Type B pancreatic cell (in vitro differentiated cells): ENCODE measurements at places on chromosomes 6 and 20.
A peak's percentile ranks its signal among the peaks of the same experiment; 100 is the strongest.

DNA sequence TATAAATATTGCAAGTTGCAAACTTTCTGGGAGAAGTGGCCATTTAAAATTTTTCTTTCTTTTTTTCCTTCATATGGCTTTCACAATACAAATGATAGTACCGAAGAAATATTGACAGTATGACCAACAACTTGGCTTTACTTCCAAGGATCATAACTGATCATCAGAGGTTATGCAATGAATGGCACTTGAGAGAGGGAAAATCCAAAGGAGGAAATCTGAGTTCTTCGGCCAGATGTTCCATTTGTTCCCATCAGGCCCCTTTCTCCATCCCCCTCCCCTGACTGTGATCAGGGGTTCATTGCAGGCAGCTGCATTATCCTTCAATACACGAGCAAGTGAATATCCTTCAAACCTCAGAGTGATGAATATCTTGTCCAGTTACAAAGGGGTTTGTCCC is 130.0 kb upstream of the UST start:
- no peaks in the 10 kb centered on the region for H3K36me3 ChIP-seq
- H3K4me3 ChIP-seq, result no peak overlapping the region
- H3K27ac ChIP-seq, result no peak overlapping the region
- no peaks in the 10 kb centered on the region for H3K27me3 ChIP-seq

DNA sequence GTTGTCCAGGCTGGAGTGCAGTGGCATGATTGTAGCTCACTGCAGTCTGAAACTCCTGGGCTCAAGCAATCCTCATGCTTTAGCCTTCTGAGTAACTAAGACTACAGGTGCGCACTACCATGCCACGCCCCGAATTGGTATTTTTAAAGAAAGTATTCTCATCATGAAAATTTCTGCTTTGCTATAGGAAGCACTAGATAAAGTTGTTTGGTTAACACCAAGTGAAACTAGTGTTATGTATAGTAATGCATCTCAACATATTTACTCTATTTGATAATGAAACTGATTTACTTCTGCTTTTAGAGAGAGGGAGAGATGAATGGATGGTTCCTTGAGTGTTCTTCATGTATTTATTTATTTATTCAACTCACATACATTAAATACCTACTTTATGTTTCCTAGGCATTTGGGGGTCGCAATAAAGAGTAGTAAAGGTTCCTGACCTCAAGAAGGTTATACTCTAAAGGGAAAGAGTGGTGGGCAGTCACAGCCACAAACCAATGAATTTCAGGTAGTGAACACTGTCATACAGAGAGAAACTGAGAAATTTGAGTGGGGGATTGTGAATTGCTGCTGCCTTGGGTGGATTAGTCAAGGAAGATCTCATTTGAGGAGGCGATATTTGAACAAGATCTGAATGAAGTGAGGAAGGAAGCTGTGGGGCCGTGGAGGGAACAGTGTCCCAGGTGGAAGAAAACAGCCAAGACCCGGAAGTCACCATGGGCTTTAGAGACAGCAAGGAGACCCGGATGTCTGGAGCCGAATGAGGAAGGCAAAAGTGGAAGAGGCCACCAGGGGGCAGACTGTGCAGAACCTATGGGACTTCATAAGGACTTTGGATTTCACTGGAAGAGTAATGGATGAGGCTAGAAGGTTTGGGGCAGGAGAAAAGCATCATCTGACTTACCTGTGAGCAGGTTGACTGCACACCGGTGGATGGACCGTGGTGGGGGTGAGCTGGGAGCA is 185.6 kb downstream of the TSHZ2 start:
- H3K27ac ChIP-seq, result peak overlapping the region; percentile 54
- peak overlapping the region; percentile 16 for H3K4me3 ChIP-seq
- no peak for DNase-seq
- H3K36me3 ChIP-seq, result peaks cover 22% of the 10 kb centered on the region
- H3K27me3 ChIP-seq, result no peaks in the 10 kb centered on the region
- H3K4me1 ChIP-seq, result peaks cover 17% of the 10 kb centered on the region

GRCh38 chr20:48682529-48683363 is 145.1 kb downstream of the PREX1 start:
- peak; percentile 84 for DNase-seq
- H3K4me1 ChIP-seq, result peaks cover 36% of the 10 kb centered on the region
- peak overlapping the region; percentile 63 for H3K4me3 ChIP-seq
- H3K27ac ChIP-seq, result peak overlapping the region; percentile 2
- peaks cover 6% of the 10 kb centered on the region for H3K36me3 ChIP-seq
- H3K27me3 ChIP-seq, result no peaks in the 10 kb centered on the region

- no peaks in the 10 kb centered on the region for H3K4me1 ChIP-seq
- peaks cover 6% of the 10 kb centered on the region for H3K27me3 ChIP-seq
- no peak overlapping the region for H3K4me3 ChIP-seq
- H3K27ac ChIP-seq, result no peak overlapping the region
- no peak for DNase-seq
These were observed 221.9 kb downstream of the ADGRG6 start for GRCh38 chr6:142523515-142524375.

GRCh38 chr20:17533396-17533795 is 2.2 kb upstream of the BFSP1 start:
- no peaks in the 10 kb centered on the region for H3K27me3 ChIP-seq
- peaks cover 24% of the 10 kb centered on the region for H3K4me1 ChIP-seq
- no peak overlapping the region for H3K4me3 ChIP-seq

DNA sequence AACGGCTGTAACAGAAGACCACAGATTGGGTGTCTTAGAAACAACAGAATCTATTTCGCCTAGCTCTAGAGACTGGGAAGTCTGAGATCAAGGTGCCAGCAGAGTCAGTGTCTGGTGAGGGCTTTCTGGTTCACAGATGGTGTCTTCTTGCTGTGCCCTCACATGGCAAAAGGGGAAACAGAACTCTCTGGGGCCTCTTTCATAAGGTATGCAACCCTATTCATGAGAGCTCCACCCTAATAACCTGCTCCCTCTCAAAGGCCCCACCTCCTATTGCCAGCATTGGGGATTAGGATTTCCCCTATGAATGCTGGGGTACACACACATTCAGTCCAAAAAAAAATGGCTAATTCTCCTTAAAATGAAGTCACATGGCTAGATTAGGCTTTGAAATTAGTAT is 10.0 kb downstream of the TXNDC5 start:
- H3K36me3 ChIP-seq, result peaks cover 53% of the 10 kb centered on the region
- H3K4me1 ChIP-seq, result peaks cover 16% of the 10 kb centered on the region
- no peaks in the 10 kb centered on the region for H3K27me3 ChIP-seq
- H3K4me3 ChIP-seq, result no peak overlapping the region

- no peak for DNase-seq
- no peaks in the 10 kb centered on the region for H3K4me1 ChIP-seq
- no peak overlapping the region for H3K27ac ChIP-seq
- H3K36me3 ChIP-seq, result no peaks in the 10 kb centered on the region
These were observed 751.6 kb downstream of the EYS start for GRCh38 chr6:64955435-64955848.

DNA sequence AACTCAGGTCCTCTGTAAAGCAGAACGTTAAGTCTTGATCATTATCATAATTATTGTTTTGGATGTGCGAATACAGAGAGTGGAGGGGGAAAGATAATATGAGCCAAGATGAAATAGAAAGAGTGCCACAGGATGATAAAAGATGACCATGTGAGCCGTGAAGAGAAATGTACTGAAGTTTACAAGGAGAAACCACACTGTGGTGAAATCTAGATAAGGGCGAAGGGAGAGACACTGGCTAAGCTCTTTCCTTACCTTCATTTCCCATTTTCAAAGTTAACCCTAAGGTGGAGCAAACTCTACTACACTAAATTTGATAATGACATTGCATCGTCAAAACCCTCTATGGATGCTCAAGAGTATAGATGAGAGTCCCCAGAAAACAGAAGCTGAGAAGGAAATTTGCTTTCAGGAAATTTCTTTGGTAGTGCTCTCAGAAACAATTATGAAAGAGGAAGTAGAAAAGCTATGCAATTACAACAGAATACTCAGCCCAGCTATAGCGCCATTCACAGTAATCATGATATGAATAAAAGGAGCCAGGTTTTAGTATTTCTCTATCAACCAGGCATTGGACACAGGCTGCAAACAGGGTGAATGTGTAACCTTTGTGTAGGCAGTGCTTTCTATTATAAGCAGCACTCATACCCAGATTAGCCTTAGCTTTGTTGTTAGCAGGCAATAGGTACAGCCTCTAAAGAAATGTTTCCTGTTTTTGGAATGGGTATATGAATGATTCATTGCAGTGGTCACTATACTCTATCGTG is 1080.7 kb downstream of the GRIK2 start:
- H3K27me3 ChIP-seq, result no peaks in the 10 kb centered on the region
- H3K36me3 ChIP-seq, result no peaks in the 10 kb centered on the region
- H3K27ac ChIP-seq, result no peak overlapping the region
- H3K4me1 ChIP-seq, result no peaks in the 10 kb centered on the region
- H3K4me3 ChIP-seq, result no peak overlapping the region
